OCI-M1 (cell line): ENCODE measurements at places on chromosomes 2 and 18.

DNA sequence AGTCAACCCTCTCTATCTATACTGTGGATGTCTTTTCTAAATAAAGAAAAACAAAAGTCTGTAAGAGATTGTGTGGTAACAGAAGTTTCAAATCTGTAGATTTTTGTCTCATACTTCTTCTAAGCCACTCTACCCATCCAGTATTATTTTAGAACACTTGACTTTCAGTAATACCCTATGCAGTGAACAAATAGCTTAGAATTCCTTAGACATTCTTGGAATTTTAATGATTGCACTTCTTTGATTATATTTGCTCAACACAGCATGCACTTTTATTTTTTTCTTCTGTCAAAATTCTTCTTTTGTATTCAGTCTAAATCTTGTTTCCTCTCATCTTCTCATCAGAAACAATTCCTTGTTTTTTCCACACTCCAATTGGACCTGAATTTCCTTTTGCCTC, 1080.2 kb downstream of the SUCLG1 start:
- no peak for DNase-seq

DNA sequence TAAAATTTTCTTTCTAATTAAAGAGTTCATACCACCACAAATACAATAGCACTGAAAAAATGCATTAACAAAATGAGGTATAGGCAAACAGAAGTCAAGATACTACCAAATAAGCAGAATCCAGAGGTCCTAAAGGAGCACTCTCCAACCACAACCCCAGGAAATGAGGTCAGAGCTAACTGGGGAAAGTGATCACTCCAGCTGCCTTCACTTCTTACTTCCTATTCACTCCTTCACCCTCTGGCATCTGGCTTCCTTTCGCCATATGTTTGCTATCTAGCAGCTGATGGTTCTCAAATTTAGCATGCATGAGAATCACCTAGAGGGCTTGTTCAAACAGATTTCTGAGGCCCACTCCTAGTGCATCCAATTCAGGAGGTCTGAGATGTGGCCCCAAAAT, 212.6 kb upstream of the ACVR2A start:
- DNase-seq, result no peak

DNA sequence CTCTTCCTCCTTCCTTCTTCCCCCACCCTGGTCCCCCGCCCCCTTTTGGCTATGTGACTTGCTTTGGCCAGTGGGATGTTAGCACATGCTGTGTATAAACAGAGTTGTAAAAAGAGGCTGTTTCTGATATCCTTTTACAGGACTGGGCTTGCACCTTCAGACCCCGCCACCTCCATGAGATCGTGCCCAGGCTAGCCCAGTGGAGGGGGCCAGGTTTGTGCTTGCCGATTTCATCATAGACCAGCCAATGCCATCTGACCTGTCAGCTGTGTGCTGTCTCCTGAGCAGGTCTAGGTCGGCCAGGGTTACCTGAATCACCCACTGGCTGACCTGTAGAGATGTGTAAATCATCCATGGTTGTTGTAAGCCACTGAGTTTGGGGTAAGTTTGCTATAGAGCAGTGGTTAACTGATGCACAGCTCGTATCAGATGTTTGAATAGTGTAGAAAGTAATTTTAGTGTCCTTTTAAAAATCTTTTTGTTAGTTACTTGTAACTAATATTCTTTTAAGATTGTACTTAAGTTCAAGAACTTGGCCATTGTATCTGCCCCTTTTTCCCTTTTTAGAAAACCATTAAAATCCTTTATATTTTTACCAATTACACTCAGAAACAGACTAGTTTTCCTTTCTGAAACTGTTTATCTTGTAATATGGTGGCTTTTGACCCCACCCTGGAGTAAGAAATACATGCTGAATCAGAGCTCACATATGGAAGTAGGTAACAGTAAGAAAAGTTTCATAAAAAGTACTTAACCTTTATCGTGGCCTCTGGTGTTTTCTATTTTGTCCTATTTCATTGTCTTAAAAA, 122.0 kb upstream of the MGAT5 start:
- DNase-seq, result no peak

- no peak for DNase-seq
Observed at GRCh38 chr2:231102772-231103171, 22.1 kb downstream of the HTR2B start.

DNA sequence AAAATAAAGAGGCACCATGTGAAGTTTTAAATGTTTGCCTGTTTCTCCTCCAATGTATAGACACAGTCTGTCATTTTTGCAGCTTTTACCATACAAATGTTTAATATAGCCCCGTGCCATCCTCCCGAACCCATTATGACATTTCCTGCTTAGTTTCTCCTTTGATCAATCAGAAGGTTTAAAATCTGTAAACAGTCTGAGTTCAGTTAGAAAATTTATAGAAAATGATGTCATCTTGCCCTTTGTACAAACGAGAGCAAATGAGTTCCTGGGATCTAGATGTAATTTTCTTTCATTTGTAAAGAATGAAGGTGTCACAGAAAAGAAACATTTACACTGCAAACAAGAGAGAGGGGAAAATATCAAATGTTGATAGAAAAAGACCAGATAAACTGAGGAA, 62.7 kb upstream of the NFU1 start:
- no peak for DNase-seq

- no peak for DNase-seq
Observed at GRCh38 chr2:236434593-236434992, 135.0 kb upstream of the ACKR3 start.
